Activated naive CD4-positive, alpha-beta T cell treated with anti-CD3 and anti-CD28 coated beads, Interleukin-2, amount 50 U/mL, for 72 hours (primary cell): ENCODE measurements at places on chromosomes 6 and 20.
A peak's percentile ranks its signal among the peaks of the same experiment; 100 is the strongest.

GRCh38 chr6:146937316-146937715 lies 266.9 kb upstream of the STXBP5 start:
- DNase-seq = no peak

GRCh38 chr6:81752084-81752920 lies at the start of gene TENT5A:
TSS of gene TENT5A (minus strand) at chr6:81752681. CDS start at chr6:81752141, 540 bp downstream.
- DNase-seq = peak; percentile 87

- DNase-seq = no peak
These were observed 38.5 kb downstream of the PLCG1 start for GRCh38 chr20:41175727-41176330.

GRCh38 chr6:62371453-62372210 lies 85.6 kb upstream of the KHDRBS2 start:
- no peak for DNase-seq

DNA sequence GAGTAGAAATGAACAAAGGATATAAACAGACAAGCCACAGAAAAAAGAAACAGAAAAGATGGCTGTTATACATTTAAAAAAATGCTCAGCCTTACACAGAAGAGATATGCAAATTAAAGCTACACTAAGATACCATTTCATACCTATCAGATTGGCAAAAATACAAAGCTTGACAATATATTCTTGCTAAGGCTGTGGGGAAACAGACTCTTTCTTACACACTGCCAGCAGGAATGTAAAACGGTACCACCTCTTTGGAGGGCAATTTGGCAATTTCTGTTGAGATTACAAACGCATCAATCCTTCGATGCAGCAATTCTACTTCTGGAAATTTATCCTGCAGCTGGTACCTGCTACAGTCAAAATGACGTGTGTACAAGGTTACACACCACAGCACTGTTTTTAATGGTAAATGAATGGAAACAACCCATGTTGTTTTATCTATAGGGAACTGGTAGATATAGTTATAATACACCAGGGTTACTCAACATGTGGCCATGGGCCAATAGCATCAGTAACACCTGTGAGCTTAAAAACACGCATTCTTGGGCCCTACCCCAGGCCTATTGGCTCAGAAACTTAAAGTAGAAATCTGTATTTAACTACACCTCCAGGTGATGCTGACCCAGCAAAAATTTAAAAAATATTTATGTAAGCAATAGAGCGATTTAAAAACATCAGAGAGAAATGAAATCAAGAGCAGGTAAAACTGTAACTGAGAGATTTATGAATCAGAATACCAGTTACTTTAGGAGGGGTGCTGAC lies 53.3 kb downstream of the TRAM2 start:
- DNase-seq = no peak

DNA sequence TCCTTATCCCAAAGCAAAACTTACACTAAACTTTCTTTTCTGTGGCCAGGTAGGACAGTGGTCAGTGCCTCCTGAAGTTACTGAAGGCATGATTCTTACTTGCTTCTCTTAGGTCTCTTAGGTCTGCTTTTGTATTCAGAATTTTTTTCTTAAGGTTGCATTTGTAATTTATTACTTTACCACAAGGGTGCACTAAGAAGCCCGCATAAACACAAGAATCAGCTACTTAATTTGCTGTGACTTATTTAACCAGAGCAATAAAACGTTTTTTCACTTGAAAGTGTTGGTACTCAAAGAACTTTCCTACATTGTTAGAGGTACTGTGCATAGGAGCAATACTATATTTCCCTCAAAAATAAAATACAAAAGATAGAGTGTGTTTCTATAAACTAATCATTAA lies 75.4 kb upstream of the LAMA2 start:
- DNase-seq = no peak

DNA sequence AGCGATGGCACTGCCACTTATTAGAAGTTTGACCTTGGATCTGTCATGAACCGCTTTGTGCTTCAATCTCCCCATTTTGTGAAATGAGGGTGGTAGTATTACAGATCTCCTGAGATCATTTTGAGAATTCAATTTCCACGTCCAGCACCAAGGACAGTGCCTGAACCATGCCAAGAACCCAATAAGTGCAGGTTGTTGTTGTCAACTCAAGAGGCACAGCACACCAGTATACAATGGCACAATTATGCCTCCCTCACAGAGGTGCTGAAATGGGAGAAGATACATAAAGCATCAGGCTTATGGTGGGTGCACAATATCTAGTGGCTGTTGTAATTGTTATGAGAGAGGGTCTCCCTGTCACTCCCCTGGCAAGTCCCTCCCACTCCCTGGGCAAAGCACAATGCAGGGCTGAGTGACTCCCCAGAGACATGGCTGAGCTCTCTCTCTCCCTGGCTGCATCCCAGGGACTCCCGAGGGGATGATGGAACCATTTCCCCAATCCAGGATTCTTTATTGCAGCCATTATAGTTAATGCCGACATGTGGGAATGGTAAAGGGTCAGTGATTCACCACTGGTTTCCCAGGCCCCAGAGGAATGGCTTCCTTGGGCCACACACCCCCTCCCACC lies 78.7 kb downstream of the CDH22 start:
- DNase-seq = no peak

DNA sequence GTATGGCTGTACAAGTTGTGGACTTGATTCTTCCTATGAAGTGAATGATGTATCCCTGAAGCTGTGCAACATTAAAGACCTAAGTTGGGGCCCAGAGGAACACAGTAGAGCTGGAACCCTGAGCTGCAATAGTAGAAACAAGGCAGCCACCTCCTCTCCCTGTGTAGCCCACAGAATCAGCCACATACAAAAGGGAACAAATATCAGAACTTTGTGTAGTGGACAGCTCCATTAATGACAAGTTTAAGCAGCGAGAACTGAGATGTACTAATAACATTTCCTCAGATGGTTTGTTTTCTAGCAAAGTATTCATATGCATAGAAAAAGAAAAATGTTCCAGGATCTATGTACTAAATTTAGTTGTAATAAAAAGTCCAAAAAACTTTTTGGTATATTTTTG lies 19.2 kb downstream of the PHACTR1 start:
- DNase-seq = no peak
